Left lung (tissue), 14 donors: ENCODE measurements at places on chromosomes 16 and 17. TPM values are rescaled to one million over a fixed set of nuclear protein-coding genes. Genes with fewer than 3 reads are reported as not detected.

The BICDL2 gene
- 10.8 TPM for total RNA-seq

The HOXB2 gene
- total RNA-seq = 11.8 TPM

The GDPD3 gene
- 9.0 TPM for total RNA-seq

The TANC2 gene
- 119 TPM for total RNA-seq

The IGF2BP1 gene
- total RNA-seq = 0.23 TPM

The CD300A gene
- 9.1 TPM for total RNA-seq

DNA sequence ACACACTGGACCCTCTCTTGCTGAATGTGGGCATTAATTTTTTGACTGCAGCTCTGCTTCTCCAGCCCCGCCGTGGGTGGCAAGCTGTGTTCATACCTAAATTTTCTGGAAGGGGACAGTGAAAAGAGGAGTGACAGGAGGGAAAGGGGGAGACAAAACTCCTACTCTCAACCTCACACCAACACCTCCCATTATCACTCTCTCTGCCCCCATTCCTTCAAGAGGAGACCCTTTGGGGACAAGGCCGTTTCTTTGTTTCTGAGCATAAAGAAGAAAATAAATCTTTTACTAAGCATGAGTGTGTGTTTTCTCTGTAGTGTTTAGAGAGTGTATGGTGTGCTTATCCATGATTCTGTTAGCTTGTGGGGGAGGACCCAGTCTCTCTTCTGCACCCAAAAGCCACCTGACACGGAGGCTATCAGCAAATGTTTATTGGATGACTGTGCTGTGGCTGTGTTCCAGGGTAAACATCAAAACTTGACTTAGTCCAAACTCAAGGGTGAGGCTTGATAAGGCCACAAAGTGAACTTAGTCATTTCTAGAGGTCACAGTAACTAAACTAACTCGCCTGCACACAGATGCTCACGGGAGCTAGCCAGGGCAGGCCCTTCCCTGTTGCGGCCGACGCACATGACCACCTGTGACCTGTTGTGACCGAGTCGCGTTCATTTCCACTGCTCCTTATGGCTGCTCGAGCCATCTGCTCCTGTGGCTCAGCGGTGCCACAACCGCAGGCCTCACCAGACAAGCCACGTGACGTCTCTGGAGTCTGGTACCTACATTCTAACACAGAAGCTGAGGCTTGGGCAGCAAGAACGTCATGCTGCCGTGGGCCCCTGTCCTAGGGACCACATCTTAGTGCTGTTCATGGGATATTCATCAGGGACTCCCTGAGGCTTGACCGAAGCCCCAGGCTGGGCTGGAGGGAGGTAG, 9.8 kb upstream of the MED11 start:
- H3K4me3 ChIP-seq = no peak overlapping the region
- DNase-seq = peak; percentile 72

- H3K36me3 ChIP-seq = peaks cover 62% of the 10 kb centered on the region
- no peaks in the 10 kb centered on the region for H3K27me3 ChIP-seq
- H3K4me3 ChIP-seq = no peak overlapping the region
- DNase-seq = no peak
- peaks cover 31% of the 10 kb centered on the region for H3K4me1 ChIP-seq
These were observed 4.3 kb downstream of the ADAT1 start for GRCh38 chr16:75618780-75619179.

DNA sequence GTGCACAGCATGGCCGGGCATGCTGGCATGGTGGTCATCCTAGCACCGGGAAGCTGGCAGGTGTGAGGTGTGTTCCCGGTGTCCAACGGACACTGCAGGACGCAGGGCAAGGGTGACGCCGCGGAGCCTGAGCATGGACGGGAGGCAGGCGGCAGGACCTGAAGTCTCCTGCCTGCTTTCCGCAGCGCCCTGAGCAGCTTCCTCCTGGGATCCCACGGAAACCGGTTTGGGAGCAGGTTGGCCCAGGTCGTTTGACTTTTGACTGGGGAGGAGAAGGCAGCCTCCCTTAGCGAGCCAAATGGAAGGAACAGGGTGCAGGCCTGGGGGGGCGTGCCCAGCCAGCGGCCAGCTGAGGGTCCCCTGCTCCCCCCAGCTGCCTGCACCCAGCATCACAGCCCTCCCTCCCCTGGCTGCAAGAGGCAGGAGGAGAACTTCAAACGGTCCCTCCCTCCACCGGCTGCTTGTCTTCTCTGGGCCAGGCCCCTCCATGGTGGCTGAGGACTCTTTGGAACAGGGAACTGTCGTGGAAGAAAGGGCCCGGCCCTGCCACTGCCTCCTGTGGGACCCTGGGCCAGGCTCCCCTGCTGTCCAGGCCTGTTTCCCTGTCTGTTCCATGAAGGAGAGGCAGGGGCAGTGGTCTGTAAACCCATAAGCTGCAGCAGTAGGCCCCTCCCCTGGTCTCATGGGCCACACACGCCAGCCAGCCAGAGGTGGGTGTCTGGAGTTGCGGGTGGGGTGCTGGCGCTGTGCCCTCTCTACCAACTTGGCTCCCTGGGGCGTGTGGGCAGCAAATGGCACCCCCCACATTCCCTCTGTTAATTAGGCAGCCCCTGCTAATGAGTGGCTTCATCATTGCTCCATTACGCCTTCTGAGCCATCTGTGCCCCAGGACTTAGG, 7.8 kb upstream of the ADGRG1 start:
- H3K4me1 ChIP-seq = peaks cover 3% of the 10 kb centered on the region
- H3K27me3 ChIP-seq = no peaks in the 10 kb centered on the region
- H3K27ac ChIP-seq = peak overlapping the region; percentile 70

DNA sequence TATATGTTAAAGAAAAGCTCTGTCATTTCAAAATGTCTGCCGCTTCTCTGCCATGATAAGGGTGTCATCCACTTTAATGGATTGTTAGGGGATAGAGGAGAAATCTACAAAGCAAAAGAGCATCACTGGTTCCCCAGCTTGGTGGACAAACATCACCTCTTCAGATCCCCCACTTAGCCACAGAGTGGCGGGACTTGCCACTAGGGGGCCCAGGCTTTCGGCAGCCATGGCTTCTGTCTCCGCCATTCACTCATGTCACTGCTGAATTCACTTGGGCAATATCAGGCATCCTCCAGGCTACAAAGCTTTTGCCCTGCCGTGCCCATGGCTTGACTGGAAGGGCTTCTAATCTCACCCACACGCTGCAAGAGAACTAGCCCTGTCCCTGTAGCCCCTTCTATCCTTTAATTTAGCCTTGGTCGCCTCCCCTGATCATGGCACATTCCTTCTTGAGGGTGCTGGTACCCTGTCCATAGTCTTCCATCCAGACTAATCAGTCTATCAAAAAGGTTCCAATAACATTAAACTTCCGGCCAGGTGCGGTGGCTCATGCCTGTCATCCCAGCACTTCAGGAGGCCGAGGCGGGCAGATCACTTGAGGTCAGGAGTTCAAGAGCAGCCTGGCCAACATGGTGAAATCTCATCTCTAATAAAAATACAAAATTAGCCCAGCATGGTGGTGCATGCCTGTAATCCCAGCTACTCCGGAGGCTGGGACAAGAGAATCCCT, 34.7 kb downstream of the SBK1 start:
- H3K27ac ChIP-seq = no peak overlapping the region
- H3K27me3 ChIP-seq = no peaks in the 10 kb centered on the region
- DNase-seq = peak; percentile 26
- no peaks in the 10 kb centered on the region for H3K4me1 ChIP-seq

DNA sequence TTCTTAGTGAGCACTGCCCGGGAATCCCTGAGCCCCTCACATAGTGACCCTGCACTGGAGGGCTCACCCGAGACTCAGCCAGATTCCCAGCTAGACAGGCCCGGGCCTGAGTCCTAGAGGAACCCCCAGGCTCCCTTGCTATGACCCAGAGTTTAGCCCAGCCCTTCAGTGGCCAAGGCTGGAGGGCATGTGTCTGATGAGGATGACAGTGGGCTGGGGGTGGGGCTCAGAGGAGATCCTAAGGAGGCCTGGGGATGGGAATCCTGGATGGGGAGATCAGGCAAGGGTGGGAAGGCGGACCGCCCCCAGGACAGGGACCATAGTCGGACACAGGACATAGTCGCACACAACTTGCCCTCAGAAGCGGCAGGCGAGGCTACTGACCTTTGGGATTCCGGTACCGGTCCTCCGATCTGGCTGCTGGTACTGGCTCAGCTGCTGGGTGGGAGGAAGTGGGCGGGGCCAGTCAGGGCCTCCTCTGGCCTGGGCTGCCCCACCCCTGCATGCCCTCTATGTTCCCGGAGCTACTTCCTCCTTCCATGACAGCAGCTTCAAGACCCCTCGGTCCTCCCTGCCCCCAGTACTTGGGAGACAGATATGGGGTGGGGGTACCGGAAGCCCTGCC, 1.1 kb downstream of the CD79B start:
- no peaks in the 10 kb centered on the region for H3K36me3 ChIP-seq
- peaks cover 19% of the 10 kb centered on the region for H3K4me1 ChIP-seq
- H3K4me3 ChIP-seq = peak overlapping the region; percentile 13
- no peak overlapping the region for H3K27ac ChIP-seq
- no peaks in the 10 kb centered on the region for H3K27me3 ChIP-seq
- DNase-seq = peak; percentile 27

DNA sequence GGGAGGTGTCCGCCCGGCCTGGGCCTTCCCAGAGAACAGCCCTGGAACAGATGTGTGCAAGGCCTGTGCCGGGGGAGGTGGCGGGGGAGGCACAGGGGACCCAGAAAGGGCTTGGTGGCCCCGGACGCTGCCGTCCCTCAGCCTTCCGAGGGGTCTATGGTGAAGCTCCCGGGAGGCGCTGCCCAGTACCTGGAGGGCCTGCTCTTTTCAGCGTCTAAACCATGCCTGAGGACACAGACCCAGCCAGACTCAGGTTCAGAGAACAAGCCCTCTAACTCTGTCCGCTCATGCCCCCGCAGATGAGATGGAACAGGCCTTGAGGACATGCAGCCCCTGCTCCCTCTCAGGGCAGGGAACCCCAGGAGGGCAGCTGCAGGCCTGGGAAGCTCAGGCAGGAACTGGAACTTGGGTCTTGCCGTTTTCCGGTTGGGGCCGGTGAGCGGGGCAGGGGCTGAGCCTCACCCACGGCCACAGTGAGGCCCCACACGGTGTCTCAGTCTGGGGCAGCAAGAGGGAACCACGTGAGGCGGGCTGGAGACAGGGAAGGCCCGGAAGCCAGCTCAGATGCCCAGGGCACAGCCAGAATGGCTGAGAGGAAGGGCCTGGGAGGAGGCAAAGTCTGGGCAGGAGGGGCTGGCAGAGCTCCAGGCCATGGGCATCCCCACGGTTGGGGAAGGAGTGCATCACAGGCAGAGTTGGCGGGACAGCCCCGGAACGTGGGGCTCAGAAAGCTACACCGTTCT, 12.5 kb downstream of the SLC16A3 start:
- peak overlapping the region; percentile 76 for H3K27ac ChIP-seq
- H3K36me3 ChIP-seq = peaks cover 7% of the 10 kb centered on the region
- H3K4me3 ChIP-seq = no peak overlapping the region
- DNase-seq = peak; percentile 93
- H3K27me3 ChIP-seq = no peaks in the 10 kb centered on the region
- peaks cover 79% of the 10 kb centered on the region for H3K4me1 ChIP-seq

- H3K27ac ChIP-seq = no peak overlapping the region
- peak; percentile 41 for DNase-seq
- no peaks in the 10 kb centered on the region for H3K36me3 ChIP-seq
- no peaks in the 10 kb centered on the region for H3K27me3 ChIP-seq
These were observed 35.6 kb downstream of the RNF213 start for GRCh38 chr17:80296221-80296620.

DNA sequence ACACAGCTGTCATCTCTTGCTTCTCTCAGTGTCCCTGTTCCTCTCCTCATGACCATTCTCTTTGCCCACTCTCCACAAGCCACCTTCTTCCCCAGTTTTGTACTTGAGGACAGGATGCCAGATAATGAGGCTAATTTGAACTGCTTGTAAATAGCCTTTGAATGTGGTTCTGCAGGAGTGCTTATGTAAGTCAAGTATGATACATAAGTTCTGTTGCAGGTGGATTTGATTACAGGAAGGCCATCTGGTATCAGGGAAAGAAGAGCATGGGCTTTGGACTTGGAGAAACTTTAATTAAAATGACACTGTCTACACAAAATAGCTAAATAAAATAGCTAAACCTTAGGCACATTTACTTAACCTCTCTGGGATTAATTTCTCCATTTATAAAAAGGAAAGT, 120.2 kb upstream of the HLF start:
- H3K27ac ChIP-seq = no peak overlapping the region
- H3K4me1 ChIP-seq = no peaks in the 10 kb centered on the region
- H3K4me3 ChIP-seq = no peak overlapping the region

- no peaks in the 10 kb centered on the region for H3K27me3 ChIP-seq
- H3K4me3 ChIP-seq = no peak overlapping the region
- DNase-seq = no peak
- peaks cover 88% of the 10 kb centered on the region for H3K4me1 ChIP-seq
These were observed 5.5 kb downstream of the PPP1R9B start for GRCh38 chr17:50144845-50145531.

GRCh38 chr16:84532291-84532724, 27.8 kb upstream of the MEAK7 start:
- peak overlapping the region; percentile 28 for H3K27ac ChIP-seq
- DNase-seq = peak; percentile 55
- no peaks in the 10 kb centered on the region for H3K36me3 ChIP-seq
- no peak overlapping the region for H3K4me3 ChIP-seq
